ENCODE measurements at places on chromosomes 1 and 21.

DNA sequence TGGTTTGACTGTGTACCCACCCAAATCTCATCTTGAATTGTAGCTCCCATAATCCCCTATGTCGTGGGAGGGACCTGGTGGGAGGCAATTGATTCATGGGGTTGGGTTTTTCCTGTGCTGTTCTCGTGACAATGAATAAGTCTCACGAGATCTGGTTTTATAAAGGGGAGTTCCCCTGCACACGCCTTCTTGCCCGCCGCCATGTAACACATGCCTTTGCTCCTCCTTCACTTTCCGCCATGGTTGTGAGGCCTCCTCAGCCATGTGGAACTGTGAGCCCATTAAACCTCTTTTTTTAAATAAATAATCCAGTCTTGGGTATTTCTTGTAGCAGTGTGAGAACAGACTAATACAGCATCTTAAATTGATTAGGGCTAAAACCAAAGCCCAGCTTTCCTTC lies 22.6 kb upstream of the RERE start:
- DNase-seq: no peak

GRCh38 chr1:244113532-244114320 lies 62.6 kb downstream of the ZBTB18 start:
- DNase-seq: no peak

GRCh38 chr1:88169939-88170338 lies 514.1 kb upstream of the PKN2 start:
- DNase-seq: no peak

- no peak for DNase-seq
Measured at GRCh38 chr1:220219865-220220698, 52.2 kb downstream of the RAB3GAP2 start.

DNA sequence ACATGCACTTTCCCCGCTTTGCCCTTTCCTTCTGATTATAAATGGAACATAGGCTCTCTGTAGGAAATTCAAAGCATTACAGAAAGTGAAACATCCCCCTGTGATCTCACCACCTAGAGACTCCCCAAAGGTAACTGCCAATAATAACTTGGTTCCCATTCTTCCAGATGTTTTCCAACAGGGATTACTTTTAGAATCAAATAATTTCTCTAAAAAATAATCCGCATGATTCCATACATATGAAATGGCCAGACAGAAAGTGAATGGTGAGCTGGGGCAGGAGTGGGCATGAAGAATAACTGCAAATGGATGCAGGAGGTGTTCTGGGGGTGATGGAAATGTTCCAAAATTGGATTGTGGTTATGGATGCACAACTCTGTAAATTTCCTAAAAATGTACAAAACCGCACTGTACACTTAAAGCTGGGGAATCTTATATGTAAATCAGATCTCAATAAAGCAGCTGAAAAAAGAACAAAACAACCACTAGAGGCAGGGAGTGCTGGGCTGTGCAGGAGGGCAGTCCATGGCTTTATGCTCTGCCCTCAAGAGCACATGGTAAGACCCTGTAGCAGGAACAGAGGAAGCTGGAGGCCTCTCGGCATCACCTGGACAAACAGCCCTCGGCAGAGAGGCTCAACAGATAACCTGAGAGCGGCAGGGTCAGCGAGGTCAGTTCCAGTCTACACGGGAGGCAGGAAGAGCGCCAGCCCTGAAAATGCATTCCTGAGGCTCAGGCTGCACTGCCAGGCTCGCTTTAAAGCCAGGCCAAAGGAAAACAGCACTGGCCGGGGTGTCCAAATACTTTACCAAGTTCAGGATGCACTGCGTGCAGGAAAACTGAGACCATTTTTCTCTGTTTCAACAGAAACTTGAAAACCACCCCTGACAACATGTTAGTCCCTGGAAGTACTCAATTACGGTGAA lies 39.7 kb downstream of the CAPZB start:
- no peak for DNase-seq

DNA sequence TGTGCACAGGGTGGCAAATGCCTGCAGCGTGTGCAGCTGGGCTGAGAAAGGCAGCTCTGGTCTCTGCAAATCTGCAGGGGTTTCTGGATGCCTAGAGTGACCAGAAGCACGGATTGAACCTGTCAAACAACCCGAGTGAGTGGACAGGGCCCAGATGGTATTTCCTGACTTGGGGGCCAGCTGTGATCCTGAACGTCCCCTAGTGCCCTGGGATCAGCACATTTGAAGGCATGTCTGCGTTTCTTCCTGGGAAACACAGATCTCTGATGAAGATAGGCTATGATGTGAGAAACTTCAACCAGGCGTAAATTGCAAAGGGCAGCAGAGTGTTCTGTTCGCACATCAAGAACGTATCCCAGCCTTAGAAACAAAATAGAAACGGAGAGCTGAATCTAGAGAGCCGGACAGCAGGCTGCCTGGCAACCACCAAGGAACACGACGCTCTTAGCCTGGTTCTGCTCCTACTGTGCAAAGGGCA lies 163.1 kb downstream of the KCNJ6 start:
- no peak for DNase-seq

DNA sequence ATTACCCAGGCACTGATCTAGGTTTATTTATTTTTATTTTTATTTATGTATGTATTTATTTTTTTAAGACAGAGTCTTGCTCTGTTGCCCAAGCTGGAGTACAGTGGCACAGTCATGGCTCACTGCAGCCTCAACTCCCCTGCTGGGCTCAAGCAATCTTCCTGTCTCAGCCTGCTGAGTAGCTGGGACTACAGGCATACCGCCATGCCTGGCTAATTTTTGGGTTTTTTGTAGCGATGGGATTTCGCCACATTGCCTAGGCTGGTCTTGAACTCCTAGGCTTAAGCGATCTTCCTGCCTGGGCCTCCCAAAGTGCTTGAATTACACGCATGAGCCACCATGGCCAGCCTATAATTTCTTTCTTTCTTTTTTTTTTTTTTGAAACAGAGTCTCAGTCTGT lies 9.4 kb downstream of the PHACTR4 start:
- no peak for DNase-seq

DNA sequence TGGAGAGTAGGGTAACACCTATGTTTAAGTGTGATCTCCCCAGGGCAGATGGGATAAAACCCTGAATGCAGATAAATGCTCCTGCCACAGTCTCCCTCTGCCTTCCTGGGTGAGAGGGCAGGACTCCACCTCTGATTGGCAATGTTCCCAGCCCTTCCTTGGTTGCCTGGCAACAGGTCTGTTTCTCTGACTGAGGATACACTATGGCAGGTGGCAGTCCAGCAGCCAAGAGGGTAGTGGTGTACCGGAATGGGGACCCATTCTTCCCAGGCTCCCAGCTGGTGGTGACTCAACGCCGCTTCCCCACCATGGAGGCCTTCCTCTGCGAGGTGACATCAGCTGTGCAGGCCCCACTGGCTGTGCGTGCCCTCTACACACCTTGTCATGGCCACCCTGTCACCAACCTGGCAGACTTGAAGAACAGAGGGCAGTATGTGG lies at the start of gene DCDC2B:
Gene DCDC2B (plus strand): TSS at position 199 of the 438 bp plus-strand sequence. CDS start 5 bp downstream, at position 204.
- no peak for DNase-seq

- no peak for DNase-seq
Measured at GRCh38 chr1:22001409-22001808, at the start of gene CELA3A. Gene CELA3A, plus strand, starts transcription at chr1:22001657. Its CDS starts 18 bp downstream, at chr1:22001675.

DNA sequence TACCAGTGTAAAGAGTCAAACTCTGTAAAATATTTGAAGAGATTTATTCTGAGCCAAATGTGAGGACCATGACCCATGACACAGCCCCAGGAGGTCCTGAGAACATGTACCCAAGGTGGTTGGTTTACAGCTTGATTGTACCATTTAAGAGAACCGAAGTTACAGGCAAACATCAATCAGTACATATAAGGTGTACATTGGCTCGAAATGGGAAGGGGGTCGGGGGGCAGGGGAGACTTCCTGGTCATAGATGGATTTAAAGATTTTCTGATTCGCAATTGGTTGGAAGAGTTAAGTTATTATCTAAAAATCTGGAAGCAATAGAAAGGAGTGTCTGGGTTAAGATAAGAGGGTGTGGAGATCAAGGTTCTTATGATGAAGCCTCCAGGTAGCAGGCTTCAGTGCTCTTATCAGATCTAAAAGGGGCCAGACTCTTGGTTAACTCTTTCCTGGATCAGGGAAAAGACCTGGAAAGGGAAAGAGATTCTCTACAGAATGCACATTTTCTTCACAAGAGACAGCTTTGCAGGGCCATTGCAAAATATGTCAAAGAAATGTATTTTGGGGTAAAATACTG lies 47.5 kb upstream of the NTPCR start:
- DNase-seq: no peak

- peak; percentile 4 for DNase-seq
Measured at GRCh38 chr1:23657659-23658275, 33.8 kb upstream of the RPL11 start.

DNA sequence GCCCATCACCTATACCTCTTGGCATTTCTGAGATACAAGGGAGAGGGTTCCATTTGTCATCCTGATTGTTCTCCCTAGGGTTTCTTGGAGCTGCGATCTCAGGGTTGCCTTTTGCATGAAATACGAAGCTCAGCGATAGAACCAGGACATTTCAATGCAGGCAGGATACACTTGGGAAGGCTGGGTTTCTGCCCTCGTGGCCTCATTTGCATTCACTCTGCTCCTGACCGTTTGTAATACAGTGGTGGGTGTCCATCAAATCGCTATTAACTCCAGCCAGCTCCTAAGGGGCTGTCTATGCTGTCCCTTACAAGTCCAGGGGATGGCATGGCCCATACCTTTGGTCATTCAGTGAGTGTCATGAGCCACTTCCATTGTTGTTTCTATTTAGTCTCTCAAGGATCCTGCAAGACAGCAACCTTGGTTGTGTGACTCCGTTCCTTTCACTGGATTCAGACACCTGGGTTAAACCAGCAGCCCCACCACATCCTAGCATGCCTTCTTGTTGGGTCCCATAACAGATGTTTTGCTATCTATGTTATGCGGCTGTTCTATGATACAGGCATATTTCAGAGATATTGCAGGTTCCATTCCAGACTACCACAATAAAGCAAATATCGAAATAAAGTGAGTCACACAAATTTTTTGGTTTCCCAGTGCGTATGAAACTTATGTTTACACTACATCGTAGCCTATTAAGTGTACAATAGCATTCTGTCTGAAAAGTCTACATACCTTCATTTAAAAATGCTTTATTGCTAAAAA lies 18.3 kb downstream of the KAZN start:
- DNase-seq: no peak

GRCh38 chr21:35969281-35969680 lies 91.0 kb downstream of the SETD4 start:
- no peak for DNase-seq

- DNase-seq: no peak
Measured at GRCh38 chr1:30452170-30452569, 271.2 kb downstream of the MATN1 start.

- DNase-seq: no peak
Measured at GRCh38 chr1:66278260-66279021, 255.5 kb upstream of the SGIP1 start.

DNA sequence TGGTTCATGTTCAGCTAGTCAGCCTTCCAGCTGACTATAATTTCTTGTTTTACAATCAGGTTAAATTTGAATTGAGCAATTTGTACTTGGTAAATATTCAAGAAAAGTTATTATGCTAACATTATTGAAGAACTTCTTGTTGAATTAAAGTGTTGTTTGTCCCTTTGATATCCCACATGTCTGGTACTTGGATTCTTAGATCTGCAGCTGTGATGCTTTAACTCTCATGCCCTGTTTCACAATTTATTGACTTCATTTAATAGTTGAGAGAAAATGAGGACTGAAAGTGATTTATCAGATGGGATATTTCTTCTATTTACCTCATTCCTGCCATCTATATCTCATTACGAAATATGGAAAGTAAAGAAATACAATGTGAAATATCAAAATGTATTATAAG lies 92.8 kb downstream of the FASLG start:
- DNase-seq: no peak

GRCh38 chr1:62144238-62144831 lies 50.3 kb upstream of the L1TD1 start:
- peak; percentile 4 for DNase-seq

All from substantia nigra (tissue), 51 donors.